ENCODE measurements at places on chromosomes 1 and 21.

DNA sequence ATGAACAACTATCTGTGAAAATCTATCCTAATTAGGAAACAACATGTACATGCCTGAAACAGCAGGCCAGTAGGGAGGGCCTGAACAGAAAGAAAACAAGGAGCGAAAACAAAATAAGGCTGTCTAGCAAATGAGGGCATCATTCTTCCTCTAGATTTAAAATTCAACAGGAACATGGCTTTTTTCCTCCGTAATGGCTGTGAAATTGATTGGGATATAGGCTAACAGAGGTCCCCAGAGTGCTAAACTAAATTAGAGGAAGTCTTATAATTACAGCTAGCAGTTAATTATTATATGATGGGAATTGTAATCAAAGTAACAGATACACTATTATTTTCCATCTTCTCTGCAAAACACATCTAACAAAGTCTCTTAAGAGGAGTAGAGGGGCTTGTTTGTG, 51.7 kb upstream of the TIAM1 start:
- H3K4me1 ChIP-seq: peaks cover 8% of the 10 kb centered on the region
- no peaks in the 10 kb centered on the region for H3K27me3 ChIP-seq
- H3K27ac ChIP-seq: no peak overlapping the region
- DNase-seq: no peak

DNA sequence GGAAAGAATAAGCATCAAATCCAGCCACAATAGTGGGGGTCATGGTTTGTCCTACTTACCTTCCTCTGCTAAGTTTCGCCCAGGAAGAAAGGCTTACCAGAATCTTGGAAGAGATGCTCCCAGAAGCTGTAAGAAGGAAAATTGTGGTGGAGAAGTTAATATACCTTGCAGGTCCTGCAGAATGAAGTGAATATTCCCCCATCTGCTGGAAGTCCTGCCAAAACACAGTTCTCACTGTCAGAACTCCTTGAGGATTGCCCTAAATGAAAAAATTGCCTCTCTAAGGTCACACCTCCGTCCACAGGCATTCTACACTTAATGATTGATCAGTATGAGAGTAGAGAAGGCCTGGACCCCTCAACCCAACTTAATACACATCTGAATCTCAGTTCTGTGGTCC, 78.4 kb upstream of the RGS21 start:
- H3K4me1 ChIP-seq: no peaks in the 10 kb centered on the region
- no peak overlapping the region for H3K27ac ChIP-seq
- no peaks in the 10 kb centered on the region for H3K27me3 ChIP-seq
- DNase-seq: no peak
- no peak overlapping the region for H3K4me3 ChIP-seq

DNA sequence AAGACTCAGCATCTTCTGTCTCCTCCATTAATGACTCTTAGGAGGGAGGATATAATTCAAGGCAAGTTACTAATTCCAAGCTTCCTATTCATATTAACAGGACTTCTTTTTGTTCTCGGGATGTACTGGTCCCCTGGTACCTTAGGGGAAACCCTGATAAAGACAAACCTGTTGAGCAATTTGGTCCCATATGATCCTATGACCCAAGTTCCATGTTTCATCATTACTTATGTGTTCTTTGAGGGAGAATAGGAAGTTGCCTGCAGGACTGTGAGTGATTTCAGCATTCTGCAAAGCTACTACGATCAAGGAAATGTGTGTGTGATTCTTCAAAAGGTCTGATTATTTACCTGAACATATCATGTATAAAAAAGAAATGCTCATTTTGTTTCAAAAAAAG, 5.8 kb upstream of the FMO3 start:
- H3K4me3 ChIP-seq: no peak overlapping the region
- H3K4me1 ChIP-seq: peaks cover 9% of the 10 kb centered on the region
- no peaks in the 10 kb centered on the region for H3K27me3 ChIP-seq
- no peak overlapping the region for H3K27ac ChIP-seq
- no peaks in the 10 kb centered on the region for H3K36me3 ChIP-seq
- DNase-seq: no peak

GRCh38 chr1:229590119-229590518, 31.6 kb upstream of the ABCB10 start:
- no peaks in the 10 kb centered on the region for H3K4me1 ChIP-seq
- no peak overlapping the region for H3K27ac ChIP-seq
- H3K36me3 ChIP-seq: peaks cover 5% of the 10 kb centered on the region
- no peaks in the 10 kb centered on the region for H3K27me3 ChIP-seq
- no peak for DNase-seq

All from cardiac muscle cell (in vitro differentiated cells and primary cell).